Activated T-cell treated with anti-CD3 and anti-CD28 coated beads, Interleukin-2, amount 50 U/mL, for 48 hours (primary cell): ENCODE measurements at places on chromosomes 4 and X.

GRCh38 chr4:142777045-142777743 is 68.9 kb downstream of the INPP4B start:
- DNase-seq: no peak

GRCh38 chrX:154140206-154140605 is 3.8 kb upstream of the OPN1LW start:
- DNase-seq: no peak

- DNase-seq: no peak
Observed at GRCh38 chr4:3689006-3689405, 77.2 kb upstream of the ADRA2C start.

DNA sequence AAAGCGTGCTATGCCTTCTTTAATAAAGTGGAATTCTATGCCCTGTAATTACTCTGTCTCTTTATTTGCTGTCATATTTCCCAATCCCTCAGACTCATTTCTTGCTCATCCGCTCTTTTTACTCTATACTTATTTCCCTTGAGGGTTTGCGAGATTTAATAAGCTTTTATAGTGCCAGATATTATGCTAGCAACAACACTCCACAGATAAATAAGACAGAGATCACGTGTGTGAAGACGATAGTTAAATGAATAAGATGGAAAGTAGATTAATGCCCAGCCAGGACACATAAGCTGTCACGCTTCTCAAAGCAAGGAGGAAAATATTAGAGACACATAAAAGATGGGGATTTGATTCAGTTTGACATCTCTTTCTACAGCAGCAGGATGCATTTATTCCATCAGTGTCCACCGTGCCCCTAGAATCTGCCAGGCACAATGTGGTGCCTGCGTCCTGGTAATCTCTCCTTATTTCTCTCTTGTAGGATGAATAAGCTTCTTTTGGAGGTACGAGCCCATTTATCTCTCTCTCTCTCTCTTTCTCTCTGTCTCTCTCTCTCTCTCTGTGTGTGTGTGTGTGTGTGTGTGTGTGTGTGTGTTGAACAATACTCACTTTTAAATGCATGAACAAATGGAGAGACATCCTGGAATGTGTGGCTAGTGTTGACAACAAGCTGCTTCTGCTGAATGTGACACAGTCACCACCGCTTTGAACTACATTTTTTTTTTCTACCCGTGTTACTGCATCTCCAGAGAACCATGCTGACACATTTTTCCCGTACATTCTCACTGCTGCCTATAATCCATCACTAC is 48.2 kb downstream of the TMEM156 start:
- no peak for DNase-seq

- DNase-seq: no peak
Observed at GRCh38 chrX:111719426-111720210, 38.6 kb downstream of the ALG13 start.

DNA sequence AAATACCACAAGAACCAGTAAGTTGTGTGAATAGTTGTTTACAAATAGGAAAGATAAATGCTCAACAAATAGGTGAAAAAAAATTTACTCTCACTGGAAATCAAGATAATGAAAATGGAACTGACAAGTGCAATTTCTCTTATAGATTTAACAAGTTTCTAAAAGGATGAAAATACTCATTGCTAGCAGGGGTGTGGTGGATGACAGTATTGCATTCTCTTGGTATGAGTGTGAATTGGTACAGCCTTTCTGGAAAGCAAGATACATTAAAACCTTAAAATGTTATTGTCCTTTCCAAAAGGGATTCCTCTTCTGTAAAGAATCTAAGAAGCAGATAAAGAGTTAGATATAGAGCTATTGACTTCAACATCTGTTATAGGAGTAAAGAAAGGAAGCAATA is 240.0 kb upstream of the RPS6KA3 start:
- DNase-seq: no peak

DNA sequence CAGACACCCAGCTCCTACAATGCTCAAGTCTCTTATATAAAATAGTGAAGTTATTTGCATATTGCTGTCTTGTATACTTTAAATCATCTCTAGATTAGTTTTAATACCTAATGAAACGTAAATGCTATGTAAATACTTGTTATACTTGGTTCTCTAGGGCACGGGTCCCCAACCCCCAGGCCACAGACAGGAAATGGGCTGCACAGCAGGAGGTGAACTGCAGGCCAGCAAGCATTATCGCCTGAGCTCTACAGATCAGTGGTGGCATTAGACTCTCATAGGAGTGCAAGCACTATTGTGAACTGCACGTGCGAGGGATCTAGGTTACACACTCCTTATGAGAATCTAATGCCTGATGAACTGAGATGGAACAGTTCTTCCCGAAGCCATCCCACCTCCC is 395.9 kb upstream of the EMCN start:
- DNase-seq: no peak

DNA sequence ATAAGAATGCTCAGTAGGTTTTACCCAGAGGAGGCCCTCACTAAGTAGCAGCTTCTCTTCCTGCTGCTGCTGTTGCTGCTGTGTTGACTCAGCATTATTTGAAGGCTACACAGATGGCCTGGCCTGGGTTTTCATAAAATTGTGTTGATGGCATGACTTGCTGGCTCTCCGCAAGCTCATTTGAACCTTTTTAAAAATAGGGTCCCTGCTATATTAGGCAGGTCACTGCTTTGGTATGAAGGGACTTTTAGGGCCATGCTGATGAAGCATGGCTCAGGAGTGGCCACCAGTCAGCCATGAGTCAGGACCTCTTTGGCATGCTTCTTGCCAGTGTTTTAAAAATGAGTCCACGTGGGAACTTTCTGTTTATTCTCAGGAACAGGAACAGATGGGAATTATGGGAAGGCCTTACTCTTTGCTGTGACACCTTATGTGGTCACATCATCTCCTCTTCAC is 128.7 kb downstream of the MID1IP1 start:
- no peak for DNase-seq

DNA sequence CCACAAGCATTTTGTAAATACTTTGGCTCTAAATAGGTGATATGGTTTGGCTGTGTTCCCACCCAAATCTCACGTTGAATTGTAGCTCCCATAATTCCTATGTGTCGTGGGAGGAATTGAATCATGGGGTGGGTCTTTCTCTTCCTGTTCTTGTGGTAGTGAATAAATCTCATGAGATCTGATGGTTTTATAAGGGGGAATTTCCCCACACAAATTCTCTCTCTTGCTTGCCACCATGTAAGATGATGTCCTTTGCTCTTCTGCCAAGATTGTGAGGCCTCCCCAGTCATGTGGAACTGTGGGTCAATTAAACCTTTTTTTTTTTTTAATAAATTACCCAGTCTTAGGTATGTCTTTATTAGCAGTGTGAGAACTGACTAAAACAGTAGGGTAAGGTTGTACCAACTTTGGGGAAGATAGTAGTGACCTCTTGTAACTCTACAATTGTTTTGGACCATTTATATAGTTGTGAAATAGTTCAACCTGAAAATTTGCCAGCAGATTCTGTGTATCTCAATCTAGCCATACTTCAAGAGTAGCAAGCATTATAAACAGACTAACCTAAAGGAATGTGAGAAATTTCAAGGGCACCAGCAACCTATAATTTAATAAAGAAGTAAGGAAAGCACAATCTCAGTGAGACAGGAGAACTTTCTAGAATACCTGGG is 727.8 kb downstream of the GRID2 start:
- DNase-seq: no peak

GRCh38 chr4:38489924-38490639 is 173.9 kb upstream of the KLF3 start:
- DNase-seq: no peak

DNA sequence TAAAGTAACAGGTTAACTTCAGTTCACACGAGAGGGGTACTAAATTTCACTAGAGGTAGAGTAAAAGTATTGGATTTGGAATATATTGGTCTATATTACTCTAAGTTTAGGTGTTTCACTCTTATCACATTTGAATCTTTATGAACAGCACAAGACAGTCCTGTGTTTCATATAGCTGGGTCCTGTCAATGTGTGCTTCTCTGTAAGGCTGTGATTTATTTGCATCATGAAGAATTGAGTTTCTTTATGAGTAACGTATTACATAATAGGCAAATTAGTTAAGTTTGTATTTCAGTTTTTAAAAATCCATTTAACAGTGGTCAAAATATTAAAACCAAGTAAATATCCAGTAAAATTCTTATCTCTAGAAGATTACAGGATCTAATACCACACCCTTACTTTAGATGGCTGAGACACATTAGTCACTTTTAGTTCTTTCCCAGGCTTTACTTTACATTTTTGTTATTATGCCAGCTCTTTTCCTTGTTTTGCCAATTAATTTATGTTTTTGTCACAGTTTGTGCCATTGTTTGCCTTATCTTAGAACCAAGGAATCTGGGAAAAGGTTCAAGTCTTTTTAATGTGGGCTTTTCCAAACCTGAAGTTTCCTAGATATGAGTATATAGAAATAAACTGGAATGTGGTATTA is 32.1 kb downstream of the NUDT6 start:
- no peak for DNase-seq

DNA sequence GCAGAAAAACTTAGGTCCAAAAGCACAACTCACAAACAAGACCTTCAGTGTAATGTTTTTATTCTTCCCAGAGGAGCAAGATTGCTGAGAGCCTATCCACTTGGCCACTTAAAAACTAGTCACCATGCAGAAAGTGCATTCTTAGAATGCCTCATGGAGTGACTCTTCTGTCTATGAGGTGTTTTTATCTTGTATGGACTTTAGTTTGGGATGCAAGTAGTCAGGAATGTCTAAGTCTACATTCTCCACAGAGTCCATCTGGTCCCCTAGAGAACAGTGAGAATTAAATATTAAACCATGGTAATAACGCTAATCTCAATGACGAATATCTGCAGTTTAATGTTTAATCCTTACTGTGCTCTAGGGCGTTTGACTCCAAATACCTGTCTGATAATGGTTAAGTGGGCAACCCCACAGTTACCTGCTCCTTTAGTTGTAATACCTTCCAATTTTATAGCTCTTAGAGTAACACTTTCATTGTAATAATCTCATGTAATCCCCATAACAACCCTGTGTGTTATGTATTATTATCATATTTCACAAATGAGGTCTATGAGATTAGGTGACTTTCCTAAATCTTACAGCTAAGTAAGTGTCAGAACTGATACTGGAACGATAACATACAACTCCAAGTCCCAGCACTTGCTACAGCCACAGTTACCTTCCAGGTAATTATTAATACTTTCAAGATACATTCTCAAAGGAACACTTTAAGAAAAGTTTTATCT is 235.6 kb upstream of the JADE1 start:
- no peak for DNase-seq

GRCh38 chr4:148857239-148857972 is 415.2 kb upstream of the NR3C2 start:
- DNase-seq: no peak

DNA sequence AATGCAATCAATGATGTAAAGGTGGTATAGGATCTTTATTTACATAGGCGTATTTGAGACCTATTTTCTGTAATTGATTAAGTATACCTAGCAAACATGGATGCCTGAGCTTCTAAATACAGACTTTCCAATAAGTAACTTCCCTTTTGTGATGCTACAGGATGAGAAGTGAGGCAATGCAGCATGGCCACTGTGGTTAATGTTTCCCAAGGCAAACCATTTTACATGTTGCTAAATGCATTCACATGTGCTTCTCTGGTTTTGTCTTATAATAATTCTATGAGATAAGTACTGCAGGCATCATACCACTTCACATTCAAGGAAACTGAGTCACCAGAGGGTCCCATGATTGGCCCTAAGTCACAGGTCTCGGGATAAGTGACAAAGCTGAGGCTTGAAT is 35.7 kb upstream of the NKX3-2 start:
- no peak for DNase-seq

- DNase-seq: no peak
Observed at GRCh38 chrX:40130207-40130606, 32.4 kb upstream of the BCOR start.

DNA sequence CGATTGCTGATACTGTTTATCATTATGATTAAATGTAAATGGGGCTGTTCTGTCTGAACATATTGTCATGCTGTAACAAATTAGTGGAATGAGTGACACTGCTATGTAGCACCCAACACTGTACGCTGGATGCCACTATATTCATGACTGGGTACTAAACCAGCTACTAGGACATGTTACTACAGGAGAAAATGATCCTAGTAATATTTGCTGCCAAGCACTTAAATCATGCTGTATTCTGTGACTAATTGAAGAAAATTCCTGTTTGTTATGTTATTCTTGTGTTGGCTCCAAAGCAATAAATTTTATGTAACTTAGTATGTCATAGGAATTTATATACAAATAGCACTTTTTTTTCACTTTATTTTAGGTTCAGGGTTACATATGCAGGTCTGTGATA is 804.2 kb downstream of the CENPC start:
- DNase-seq: no peak

GRCh38 chr4:180696460-180697092 is 1546.6 kb upstream of the TENM3 start:
- DNase-seq: no peak

GRCh38 chr4:156575430-156576073 is 396.0 kb downstream of the PDGFC start:
- DNase-seq: no peak

DNA sequence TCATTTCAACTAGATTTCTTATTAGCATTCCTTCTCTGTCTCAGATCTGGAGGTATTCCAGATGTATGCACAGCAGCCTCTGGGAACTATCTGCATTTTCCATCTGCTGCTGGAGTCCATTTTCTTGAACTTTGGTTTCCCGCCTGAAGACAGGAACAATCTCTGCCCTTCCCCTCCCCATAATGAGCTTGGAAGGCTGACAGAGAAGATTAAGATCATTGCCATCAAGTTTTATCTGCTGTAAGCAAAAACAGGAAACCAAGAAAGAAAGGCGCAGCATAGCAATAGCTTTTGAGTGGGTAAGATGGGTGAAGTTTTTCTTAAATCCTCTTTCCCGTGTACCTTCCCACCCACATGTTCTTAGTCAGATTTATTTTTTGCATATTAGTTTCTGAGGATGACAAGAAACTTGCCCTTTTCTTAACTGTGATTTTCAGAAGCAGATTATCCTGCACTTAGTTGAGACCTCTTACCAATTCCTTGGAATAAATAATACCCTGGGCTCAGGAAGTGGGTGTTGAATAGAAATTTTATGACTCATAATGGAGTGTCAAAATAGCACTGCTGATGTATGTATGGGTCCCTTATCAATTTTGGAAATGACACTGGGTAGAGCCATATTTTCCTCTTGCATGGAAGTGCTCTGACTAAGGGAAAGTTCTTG is 78.3 kb downstream of the CT47B1 start:
- no peak for DNase-seq

DNA sequence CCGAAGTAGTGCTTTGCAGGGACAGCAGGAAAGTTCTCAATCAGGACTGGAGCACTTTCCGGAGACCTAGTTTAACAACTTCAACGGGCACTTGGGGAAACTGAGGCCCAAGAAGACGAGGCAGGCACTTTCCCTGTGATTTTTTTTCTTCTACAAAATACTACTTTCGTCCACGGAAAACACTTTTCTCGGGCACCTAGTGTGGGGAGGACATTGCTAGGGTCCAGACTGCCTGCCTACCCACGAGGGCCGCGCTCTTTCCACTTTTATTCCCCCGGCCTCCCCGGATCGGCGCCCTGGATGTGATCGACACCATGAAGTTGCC is 125.4 kb upstream of the CXorf66 start:
- DNase-seq: no peak

DNA sequence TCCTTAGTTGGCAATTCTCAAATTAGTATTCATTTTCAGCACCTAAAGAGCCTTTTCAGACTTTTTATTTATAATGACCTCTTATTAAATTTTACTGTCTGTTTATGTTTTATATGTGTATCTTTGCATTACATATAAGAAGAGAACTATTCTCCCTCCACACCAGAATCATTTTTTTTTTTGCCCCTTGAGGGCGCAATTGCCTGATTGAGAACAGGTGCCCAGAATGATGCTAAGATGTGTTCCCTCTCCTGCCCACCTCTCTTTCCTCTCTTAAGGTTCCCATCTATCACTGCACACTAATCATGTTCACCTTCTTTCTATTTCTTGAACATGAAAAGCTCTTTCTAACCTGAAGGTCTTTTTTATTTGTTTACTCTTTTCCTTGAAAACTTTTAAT is 44.2 kb upstream of the ADAM29 start:
- DNase-seq: no peak
